Activated CD8-positive, alpha-beta memory T cell treated with anti-CD3 and anti-CD28 coated beads for 1 hour (primary cell): ENCODE measurements at places on chromosomes 3 and 15.

DNA sequence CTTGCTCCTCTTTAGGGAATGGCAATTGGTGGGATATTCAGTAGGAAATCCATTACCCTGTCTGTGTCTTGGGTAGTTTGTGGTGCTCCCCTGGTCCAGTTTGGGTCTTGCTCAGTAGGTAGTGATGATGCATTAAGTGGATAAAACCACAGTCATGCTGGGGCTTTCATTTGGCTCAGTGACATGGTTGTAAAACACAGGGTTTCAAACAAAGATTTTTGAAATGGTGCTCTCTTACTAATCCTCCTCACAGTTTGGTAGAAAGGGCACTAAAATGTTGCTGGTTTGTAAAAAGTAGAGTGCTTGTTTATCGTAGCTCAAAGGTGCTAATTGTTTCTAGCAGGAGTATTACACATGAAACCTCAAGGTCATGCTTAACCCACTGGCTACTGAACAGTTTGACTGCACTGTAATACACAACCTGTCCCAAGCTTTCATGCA lies 22.9 kb downstream of the BBX start:
- no peak for DNase-seq

GRCh38 chr3:84601303-84601702 lies 357.5 kb upstream of the CADM2 start:
- no peak for DNase-seq

- no peak for DNase-seq
Measured at GRCh38 chr3:17500618-17501017, 241.8 kb downstream of the TBC1D5 start.

GRCh38 chr3:134356411-134357040 lies 17.7 kb downstream of the AMOTL2 start:
- DNase-seq, result no peak
